ENCODE measurements at places on chromosomes 3 and 15.

GRCh38 chr15:33737687-33738601, 230.4 kb upstream of the CHRM5 start:
- DNase-seq = no peak

GRCh38 chr15:51260202-51260601, 78.2 kb downstream of the CYP19A1 start:
- no peak for DNase-seq

DNA sequence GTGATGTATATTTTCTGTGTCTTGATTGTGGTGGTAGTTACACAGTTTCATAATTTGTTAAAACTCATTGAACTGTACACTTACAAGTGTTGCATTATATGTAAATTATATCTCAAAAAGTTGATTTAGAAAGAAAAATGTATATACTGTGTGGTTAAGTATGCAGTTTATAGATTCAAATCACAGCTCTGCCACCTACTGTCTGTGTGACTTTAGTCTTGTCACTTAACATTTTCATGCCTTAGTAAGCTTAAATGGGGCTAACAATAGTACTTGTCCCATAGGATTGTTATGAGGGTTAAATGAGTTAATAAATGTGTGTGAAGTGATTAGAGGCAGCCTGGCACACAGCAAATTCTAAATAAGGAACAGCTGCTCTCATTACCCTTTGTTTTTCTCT, 120.9 kb upstream of the P2RY1 start:
- no peak for DNase-seq

GRCh38 chr3:175456466-175456865, 597.3 kb downstream of the NAALADL2 start:
- no peak for DNase-seq

DNA sequence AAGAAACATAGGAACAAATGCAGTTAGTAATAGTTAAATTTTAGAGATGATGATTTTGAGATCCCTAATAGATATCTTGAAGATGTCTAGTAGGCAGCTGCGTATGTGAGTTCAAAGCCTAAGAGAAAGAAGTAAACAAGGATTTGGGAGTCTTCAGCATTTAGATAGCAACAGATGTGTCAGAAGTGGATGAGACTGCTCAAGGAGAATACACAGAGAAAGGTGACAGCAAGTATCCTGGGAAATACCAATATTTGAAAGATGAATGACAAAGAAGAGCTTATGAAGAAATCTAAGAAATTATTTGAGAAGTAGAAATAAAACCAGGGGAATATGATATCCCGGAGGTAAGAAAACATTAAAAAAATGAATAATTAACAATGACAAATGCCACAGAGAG, 130.9 kb downstream of the PCCB start:
- DNase-seq = no peak

DNA sequence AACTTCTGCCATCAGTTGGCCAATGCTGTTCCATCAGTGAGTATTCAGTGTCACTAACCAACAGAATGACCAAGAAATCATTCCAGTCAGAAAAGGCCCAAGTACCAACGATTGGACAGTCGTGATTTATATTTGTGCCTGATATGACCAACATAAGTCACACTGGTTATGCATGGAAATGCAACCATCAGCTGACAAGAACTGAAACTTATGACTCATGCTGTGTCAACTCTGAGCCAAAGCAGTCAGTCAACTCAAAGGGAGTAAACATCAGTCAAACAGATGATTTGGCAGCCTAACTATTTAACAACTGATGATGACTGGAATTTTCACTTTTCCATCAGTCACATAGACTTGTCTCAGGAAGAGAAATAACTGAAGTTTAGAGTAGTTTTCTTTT, 142.4 kb downstream of the ANXA2 start:
- no peak for DNase-seq
